GM23248 (cell line): ENCODE measurements at places on chromosomes 13 and 19.

DNA sequence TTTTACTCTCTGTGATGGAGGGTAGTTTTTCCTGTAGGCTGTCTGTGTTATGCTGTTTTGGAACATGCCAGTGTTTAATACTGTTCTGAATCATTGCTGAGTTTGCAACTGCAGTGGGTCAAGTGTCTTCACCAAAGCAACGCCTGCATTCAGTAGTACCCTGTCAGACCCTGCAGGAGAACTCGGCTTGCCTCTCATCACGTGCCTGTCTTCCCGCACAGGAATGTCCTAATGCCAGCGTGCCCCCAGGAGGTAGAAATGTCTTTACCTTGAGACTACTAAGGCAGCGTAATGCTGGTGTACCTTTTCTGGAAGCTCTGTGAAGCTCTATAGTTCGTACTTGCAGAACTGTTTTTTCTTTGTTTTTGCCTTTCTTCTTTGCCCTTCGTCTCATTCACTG is 42.3 kb downstream of the POLR1D start:
- no peak for DNase-seq

- no peak for DNase-seq
Measured at GRCh38 chr13:111037927-111038326, 77.2 kb upstream of the ARHGEF7 start.

DNA sequence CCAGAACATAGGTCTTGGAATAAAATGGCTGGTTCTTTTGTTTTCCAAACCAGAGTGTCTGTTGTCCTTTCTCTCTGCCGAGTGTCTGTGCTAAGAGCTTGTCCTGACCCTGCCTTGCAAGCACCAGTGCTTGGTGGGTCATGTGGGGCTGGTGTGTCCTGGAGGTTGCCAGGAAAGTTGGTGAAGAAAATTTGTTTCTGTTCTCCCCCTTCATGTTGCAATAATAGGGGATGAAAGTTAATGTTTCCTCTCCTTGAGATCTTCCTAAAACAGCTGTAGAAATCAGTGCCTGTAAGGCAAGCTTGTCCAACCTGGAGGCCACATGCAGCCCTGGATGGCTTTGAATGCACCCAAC is 2.7 kb downstream of the HAMP start:
- no peak for DNase-seq

DNA sequence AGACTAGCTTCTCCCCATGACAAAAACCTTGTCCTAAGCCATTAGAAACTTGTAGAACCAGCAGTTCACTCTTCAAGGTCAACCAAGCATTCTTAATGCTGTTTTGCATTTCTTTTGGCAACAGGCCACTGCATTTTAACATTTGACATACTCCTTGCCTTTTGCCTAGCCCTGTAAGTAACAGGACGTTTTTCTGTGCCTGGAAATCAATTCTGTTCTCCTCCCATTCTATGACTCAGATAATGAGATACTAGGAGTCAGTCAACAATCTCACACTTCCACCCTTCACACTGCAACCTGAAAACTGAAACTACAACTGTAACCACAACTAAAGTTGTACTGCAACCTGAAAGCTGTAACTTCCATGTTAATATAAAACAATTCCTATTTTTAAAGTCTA is 268.7 kb downstream of the MZT1 start:
- no peak for DNase-seq

DNA sequence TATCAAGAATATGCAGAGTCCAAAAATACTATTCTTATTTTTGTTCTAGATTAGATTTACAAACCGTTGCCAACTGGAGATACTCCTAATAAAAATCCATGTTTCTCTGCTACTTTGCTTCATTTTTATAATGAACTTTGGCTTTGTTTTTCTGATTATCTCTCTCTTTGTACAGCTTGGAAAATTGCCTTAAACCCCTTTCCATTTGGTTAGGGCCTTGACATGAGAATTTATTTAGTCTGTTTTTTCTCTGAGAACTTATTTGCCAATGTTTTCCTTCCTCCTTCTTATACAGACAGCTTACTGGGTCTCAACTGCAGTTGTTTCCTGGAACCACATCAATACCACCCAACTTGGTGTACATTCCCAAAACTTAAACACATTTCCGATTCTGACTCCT is 555.4 kb downstream of the SLITRK6 start:
- no peak for DNase-seq

- DNase-seq = peak; percentile 61
Measured at GRCh38 chr13:109971006-109971405, 184.6 kb upstream of the IRS2 start.

DNA sequence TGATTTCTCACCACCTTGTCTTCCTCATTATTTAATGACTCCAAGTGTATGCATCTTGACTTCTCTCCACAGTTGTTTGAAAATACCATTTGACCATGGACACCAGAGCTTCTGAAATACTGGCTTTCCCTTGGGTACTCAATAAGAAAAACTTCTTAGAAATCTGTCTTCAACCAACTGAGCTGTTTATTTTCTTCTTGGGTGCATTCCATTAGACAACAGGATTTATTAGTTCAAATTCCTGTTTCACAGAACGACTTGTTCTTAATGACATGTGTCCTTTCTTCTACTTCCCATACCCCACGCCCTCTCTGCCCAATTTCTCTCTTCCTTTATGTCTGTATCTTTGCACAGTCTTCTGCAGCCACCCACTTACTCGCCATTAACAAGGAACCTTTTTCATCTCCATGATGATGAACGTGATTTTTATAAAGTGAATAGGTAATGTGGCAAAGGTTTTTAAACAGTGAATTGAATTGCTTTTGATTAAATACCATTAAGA is 11.3 kb upstream of the ITM2B start:
- no peak for DNase-seq

DNA sequence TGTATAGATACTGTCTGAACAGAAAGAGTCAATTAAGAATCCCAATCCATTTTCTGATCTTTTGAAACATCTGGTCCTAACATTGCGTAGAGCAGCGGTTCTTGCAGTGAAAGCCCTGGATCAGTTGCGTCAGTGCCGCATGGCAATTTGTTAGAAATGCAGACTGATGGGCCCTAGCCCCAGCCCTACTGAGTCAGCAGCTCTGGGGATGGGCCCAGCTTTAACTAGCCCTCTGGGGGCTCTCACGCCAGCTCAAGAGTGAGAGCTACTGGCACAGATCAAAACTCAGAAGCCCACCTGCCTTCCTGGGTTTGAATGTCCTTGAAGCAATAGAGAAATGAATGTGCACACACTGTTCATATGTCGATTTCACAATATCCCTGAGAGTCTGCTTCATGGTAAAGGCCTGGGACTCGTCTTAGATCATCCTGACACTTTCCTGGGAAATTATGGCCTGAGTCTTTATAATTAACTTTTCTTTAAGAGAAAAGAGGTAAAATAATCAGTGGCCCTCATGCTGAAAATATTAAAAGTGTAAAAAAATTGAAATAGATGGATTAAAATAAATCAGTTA is 206.8 kb upstream of the TMTC4 start:
- DNase-seq = peak; percentile 52

GRCh38 chr13:39284801-39285388 is 246.6 kb downstream of the NHLRC3 start:
- no peak for DNase-seq

- DNase-seq = no peak
Measured at GRCh38 chr19:4241824-4242430, 5.0 kb upstream of the YJU2 start.

- no peak for DNase-seq
Measured at GRCh38 chr19:19500975-19501644, 14.2 kb downstream of the TSSK6 start.

- DNase-seq = peak; percentile 51
Measured at GRCh38 chr13:31050486-31051400, 111.0 kb downstream of the HSPH1 start.

DNA sequence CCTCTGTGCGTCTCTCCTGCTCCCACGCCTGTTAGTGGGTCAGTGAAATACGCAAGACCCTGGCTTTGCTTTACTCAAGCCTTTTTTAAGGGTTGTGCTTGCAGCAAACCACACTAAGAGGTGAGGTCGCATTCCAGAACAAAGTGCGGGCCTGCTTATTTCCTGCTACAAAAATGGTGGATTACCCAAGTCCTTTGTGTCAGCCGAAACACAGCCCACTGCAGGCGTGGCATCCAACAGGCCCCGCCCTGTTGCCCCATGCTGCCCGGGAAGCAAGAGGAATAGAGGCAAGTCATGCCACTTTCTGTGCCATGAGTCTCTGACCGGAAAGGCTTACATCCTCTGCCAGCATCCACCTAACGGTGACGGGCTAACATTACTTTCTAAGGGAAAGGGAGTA is 7.7 kb upstream of the IRS2 start:
- DNase-seq = no peak

- peak; percentile 16 for DNase-seq
Measured at GRCh38 chr13:50365408-50366391, 350.5 kb downstream of the KCNRG start.

DNA sequence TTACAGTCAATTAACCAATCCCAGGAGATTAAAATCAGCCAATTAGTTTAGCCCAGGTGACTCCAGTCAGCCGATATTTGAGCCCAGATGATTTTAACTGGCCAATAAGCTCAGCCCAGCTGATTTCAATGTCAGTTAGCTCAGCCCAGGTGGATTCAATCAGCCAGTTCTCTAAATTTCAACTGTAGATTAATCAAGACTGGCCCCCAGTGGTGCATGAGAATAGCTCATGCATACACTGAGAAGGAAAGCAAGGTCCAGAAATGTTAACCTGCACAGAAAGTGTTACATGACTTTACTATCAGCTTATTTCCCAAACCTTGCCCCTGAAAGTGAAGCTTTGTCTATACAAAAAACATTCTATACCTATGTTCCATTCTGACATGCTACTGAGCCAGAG is 55.4 kb upstream of the ZNF724 start:
- DNase-seq = no peak

- DNase-seq = peak; percentile 38
Measured at GRCh38 chr13:46168341-46168740, 13.6 kb downstream of the LCP1 start.

- DNase-seq = no peak
Measured at GRCh38 chr13:81488021-81488420, 1147.1 kb upstream of the SPRY2 start.

- DNase-seq = no peak
Measured at GRCh38 chr13:79314652-79315051, 91.4 kb downstream of the RBM26 start.

GRCh38 chr13:113643593-113643992 is 14.4 kb downstream of the ATP4B start:
- DNase-seq = no peak

DNA sequence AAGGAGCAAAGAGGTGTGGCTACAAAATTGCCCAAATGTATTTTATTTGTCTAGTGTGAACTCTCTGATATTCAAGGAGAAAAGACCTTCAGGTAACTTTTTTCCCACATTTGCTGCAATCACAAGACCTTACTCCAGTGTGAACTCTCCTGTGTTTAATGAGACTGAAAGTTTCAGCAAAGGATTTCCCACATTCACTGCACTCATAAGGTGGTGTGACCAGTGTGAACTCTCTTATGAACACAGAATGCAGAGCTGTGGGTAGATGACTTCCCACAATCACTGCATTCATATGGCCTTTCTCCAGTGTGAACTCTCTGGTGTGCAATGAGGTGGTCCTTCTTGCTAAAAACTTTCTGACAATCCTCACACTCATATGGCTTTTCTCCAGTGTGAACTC is 16.4 kb downstream of the ZNF814 start:
- peak; percentile 14 for DNase-seq

DNA sequence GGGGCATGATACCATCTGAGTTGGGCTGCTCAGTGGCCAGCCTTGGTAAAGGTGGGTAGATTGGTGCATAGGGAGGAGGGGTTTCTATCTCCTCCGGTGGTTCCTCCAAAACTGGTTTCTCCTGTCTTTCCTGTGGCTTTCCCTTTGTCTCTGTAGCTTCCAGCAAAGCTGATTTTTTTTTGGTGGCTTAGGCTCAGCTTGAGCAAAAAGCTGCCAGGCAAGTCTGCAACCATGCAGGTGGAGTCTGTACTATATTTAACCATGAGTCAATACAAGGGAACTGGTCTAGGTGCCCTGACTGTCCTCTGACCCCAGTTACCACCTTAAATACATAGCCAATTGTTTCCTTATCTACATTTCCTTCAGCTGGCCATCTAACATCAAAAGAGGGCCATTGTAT is 64.0 kb upstream of the ZNF681 start:
- DNase-seq = no peak

- peak; percentile 7 for DNase-seq
Measured at GRCh38 chr13:73403355-73404120, 344.7 kb downstream of the KLF5 start.

GRCh38 chr13:80399340-80400163 is 58.6 kb upstream of the SPRY2 start:
- DNase-seq = peak; percentile 3

DNA sequence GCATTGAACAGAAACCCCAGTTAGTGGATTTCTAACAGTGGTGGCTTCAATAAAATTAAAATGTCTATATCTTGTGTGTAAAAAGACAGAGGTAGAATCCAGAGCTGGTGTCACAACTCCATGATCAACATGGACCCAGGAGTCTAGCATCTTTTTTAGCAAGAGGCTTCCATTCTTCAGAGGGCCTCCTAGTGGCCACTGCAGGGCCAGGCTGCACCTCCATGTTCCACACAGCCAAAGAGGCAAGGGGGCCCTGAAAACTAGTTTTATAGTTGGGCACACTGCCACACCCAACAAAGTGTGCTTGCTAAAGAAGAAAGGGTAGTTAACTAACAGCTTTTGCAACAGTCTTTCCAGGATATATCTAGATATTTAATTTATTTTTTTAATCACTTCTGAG is 12.9 kb downstream of the N4BP2L1 start:
- peak; percentile 32 for DNase-seq

- DNase-seq = no peak
Measured at GRCh38 chr19:17026706-17027534, at the start of gene CPAMD8. Gene CPAMD8, minus strand, starts transcription at chr19:17026810. Its CDS starts 168 bp downstream, at chr19:17026642.

DNA sequence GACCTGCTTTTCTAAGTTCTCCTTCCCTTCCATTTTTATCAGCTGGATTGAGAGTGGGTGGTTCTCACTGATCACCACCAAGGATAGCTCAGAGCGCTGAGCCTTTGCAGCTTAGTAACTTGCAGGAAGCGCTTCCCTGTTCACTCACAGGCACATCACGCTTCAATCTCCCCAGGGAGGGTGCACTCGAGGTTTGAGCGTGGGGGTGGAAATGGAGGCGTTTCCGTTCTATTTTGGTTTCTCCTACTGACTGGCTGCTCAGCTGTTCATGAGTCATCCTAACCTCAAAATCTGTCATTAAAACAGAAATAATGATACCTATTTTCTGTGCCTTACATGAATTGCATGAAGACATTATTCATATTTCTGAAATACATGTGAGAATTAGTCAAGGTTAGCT is 292.1 kb downstream of the SPRY2 start:
- peak; percentile 99 for DNase-seq

GRCh38 chr19:23203841-23204344 is 46.3 kb downstream of the ZNF724 start:
- no peak for DNase-seq

DNA sequence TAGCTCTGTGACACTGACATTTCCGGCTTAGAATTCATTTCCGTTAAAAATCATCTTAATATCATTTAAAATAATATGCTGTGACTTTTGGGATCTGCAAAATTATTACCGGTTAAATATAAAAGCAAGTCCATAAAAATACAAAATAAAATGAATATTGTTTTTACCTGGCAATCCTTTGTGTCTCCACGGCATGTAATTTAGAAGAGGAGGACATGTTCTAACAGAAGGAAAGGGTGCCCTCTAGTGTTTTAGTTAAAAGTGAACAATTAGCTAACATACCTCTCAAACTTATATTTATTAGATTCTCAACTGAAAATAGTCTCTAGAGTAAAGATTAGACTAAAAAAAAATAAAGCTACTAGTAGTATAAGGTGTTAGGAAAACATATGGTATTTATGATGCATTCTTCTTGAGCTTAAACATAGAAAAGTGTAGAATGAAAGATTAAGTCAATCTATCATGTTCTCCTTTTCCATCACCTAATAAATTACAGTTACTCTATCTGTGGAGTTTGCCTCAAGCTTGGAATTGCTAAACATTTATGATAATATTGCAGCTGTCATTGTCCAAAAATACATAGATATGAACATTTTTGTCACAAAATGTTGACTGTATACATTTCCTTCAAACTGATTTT is 676.7 kb upstream of the SPRY2 start:
- peak; percentile 65 for DNase-seq
